ENCODE measurements at places on chromosomes 2 and 18. TPM values are rescaled to one million over a fixed set of nuclear protein-coding genes. Genes with fewer than 3 reads are reported as not detected.

- no peak for DNase-seq
These were observed 756.6 kb upstream of the CELF4 start for GRCh38 chr18:38322206-38322605.

DNA sequence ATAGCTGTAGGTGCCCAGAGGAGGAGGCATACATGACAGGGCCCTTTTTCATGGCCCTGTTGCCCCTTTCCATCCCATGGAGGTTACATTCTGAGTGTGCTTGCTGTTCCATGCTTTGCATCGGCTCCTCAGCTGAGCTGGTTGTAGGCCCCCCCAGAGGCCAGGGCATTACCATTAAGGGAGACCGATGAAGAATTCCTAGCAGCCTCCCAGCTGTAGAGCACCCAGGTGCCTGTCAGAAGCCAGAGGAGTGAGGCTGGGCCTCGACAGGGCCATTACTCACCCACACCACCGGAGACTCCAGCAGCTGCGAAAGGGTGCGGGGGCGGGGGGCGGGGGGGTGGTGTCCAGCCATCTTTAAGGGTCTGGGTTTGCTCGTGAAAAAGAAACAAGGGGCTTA is 72.2 kb downstream of the GALNT14 start:
- no peak for DNase-seq

The NLRC4 gene
- 0.40 TPM for total RNA-seq

DNA sequence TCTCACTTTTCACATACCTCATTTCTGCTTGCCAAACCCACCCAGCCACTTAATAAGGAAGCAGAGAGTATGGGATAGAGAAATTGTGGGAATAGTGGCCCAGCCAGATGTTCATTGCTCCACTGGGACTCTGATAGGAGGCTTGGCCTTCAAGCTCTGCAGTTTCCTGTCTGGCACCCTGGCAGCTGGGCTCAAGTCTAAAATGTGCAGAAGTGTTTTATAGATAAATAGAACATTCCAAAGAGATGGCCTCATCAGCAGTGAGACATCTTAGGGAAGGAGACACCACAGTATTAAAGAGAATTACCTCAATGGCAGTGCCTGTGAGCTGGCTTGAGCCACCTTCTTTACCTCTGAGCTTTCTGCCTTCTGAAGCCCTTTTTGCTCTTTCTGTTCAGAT is 24.7 kb downstream of the COPS7B start:
- no peak for DNase-seq

- DNase-seq = no peak
These were observed 22.3 kb downstream of the CLASP1 start for GRCh38 chr2:121626777-121627524.

DNA sequence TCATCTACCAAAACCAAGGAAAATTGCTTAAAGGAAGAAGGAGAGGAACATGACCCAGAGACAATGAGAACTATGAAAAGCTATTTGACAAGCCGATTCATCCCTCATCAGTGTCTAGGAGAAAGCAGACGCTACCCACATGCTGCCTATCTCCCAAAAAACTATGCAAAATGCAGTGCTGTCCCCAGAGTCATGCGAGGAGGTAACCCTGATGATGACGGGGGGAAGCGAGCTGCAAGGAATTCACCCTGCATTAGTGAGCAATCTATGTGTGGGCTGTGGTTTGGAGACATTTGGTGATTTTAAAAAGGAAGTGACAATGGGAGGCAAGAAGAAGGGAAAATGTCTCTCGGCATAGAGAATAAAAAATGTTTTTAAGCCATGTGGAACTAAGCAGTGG is 472.7 kb downstream of the CMPK2 start:
- no peak for DNase-seq

DNA sequence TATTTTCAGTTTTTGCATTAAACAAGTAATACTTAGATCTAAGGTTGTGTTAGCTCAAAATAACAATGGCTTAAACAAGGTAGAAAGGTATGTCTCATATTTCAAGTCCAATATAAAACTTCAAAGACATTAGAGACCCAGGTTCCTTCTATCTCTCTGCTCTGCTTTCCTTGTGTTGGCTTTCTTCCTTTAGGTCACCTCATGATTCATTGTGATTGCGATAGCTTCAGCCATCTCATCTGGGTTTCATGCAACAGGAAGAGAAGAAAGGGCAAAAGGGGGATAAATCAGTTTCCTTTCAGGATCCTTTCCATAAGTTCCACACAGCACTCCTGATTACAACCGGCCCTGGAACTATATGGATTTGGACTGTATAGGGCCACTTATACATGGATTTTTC is 16.0 kb upstream of the TBR1 start:
- DNase-seq = no peak

The BUB1 gene
- 77.1 TPM for total RNA-seq

The CD8B2 gene
- not detected for total RNA-seq

The BOD1L2 gene
- not detected for total RNA-seq

All from GM12878 (cell line).